ENCODE measurements at places on chromosomes 16 and 17.
A peak's percentile ranks its signal among the peaks of the same experiment; 100 is the strongest.

DNA sequence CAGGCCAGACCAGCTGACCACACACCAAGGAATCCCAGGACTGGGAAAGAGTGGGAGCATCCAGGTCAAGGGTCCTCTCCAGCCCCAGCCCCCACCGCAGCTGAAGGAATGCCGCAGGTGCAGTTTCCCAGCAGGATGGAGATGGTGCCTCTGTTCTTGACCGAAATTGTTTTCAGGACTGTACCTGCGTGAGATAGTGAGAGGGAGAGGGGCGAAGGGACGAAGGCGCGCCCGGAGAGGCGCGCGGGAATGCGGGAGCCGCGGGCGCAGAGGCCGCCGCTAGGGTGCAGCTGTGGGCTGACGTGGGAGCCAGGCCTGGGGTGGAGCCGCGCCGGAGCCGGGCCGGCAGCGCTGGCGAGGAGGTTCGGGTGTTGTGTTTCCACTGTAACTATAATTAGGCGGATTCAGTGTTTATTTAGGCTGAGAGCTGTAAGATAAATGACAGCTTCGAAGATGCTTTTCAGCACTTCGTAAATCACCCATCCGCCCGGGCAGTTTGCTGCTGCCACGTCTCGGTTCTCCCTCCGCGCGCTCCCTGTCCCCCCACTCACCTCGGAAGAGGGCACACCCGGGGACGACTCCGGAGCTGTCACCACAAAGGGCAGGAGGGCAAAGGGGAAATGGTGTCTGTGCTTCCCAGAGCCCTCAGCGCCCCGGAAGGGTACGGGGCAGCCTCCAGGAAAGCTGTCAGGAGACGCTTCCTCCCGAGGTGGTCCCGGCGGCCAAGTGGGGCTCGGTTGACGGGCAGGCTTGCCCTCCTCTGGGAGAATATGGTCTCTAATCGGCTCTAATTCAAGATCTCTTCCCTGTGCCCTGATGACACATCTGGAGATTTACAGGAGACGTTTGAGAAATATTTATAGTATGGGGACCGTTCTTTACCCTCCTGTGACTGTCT, 38.2 kb downstream of the HOXB1 start:
- DNase-seq = peak; percentile 41

DNA sequence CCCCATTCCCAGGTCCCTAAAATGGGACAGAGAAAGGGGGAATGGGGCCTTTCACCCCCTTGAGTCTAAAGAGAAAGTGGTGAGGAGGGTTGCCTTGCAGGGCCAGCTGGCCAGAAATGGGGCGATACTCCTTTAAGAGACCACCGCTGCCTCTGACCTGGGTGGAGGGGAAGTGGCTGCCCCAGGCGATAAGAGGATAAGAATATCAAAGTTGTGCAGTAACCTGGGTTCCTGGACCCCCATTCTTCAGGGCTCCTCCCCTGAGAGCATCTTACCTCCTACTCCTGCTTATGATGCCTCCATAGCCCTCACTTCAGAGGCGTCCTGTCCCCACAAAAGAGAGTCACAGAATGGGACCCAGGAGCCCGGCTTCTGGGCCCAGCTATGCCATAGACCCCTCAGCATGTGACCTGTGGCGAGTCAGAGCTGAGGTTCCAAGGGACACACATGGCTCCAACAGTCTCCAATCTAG, 5.2 kb upstream of the TSPOAP1 start:
- DNase-seq = no peak

GRCh38 chr17:40560592-40561293, 4.5 kb downstream of the CCR7 start:
- no peak for DNase-seq

DNA sequence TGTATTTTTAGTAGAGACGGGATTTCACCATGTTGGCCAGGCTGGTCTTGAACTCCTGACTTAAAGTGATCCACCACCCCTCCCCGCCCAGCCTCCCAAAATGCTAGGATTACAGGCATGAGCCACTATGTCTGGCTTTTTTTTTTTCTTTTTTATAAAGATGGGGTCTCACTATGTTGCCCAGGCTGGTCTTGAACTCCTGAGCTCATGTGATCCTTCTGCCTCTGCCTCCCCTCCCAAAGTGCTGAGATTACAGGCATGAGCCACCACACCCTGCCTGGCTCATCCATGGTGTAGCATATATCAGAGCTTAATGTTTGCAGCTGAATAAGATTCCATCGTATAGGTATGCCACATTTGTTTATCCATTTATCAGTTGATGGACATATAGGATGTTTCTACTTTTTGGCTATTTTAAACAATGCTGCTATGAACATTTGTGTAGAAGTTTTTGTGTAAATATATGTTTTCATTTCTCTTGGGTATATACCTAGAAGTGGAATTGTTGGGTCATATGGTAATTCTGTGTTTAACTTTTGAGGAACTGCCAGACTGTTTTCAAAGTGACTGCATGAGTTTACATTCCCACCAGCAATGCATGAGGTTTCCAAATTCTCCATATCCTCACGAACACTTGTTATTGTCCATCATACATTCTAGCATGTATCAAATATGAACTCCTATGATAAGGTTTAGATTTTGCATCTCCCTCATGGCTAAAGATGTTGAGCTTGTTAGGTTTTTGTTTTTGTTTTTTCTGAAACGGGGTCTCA, 55.7 kb upstream of the HAS3 start:
- no peak for DNase-seq

- peak; percentile 89 for DNase-seq
These were observed 27.8 kb upstream of the MEIOC start for GRCh38 chr17:44628243-44629188.

GRCh38 chr16:54093281-54093680, 193.3 kb downstream of the IRX3 start:
- DNase-seq = no peak

Measured in NCI-H524 (cell line).